ENCODE measurements at places on chromosomes 12 and 14.

DNA sequence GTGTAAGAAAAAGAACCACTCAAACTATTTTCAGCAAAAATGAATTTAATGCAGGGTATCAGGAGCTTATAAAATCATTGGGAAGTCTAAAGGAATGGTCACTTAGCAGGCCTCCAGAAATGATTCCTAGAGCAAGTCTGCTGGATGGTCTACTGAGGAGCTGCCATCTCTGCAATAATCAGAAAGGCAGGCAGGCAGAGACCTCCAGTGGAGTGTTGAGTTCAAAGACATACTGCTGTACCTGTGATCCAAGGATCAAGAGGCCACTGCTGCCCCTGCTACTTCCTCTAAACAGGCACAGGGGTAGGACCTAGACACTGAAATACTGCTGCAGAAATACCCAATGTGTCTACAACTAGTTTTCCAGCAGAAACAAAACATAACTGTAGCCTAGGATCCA is 14.5 kb upstream of the KICS2 start:
- no peak for DNase-seq

- DNase-seq = no peak
Observed at GRCh38 chr14:102551995-102552705, 40.3 kb upstream of the RCOR1 start.

DNA sequence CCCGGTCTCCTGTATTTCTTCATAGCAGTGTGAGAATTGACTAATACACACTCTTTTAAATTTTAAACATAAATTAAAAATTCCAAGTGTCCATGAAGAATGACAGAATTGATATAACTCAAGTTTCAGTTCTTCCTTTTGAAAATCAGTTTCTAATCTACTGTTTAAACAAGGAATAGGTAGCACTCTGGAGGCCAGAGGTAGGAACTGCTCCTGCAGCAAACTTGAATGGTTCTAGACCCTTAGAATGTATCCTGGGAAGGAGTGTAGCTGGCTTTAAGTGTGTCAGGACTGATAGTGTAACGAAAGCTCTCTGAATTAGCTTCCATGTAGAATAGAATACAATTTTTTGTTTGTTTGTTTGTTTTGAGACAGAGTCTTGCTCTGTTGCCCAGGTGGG is 76.8 kb downstream of the AKAP6 start:
- DNase-seq = no peak

- no peak for DNase-seq
Observed at GRCh38 chr14:89374908-89375307, 42.1 kb downstream of the FOXN3 start.

- no peak for DNase-seq
Observed at GRCh38 chr12:31201382-31201781, 124.6 kb downstream of the SINHCAF start.

DNA sequence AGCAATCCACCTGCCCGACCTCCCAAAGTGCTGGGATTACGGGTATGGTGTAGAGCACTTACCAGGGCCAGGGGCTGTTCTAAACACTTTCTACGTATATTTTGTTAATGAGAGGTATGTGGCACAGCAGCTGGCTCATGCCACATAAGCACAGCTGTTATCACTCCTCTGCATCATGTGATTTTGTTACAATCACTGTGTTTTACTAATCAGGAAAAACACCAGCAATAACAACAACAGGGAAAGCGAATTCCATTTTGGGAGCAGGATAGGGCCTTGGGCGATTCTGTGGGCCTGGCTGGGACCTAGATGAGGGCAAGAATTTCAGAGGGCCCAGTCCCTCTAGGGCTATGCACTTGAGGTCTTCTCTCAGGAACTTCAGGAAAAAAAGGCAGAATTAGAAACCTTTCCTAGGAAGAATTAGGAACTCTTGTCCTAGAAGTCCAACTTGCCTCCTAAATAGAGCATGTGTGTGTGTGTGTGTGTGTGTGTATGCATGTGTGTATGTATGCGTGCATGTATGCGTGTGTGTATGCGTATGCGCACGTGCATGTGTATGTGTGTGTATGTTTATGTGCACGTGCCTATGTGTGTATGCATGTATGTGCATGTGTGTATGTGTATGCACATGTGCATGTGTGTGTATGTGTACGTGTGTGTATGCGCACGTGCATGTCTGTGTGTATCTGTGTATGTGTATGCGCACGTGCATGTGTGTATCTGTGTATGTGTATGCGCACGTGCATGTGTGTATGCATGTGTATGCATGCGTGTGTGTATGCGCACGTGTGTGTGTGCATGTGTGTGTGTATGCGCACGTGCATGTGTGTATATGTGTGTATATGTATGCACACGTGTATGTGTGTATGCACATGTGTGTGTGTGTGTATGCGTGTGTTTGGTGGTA is 41.8 kb upstream of the CORO1C start:
- no peak for DNase-seq

- no peak for DNase-seq
Observed at GRCh38 chr12:43406801-43407200, 145.2 kb downstream of the ADAMTS20 start.

- no peak for DNase-seq
Observed at GRCh38 chr14:96146131-96146771, 58.4 kb upstream of the BDKRB2 start.
